ENCODE measurements at places on chromosomes 6 and 20.

- DNase-seq: no peak
Measured at GRCh38 chr6:2061880-2062279, 183.5 kb downstream of the GMDS start.

DNA sequence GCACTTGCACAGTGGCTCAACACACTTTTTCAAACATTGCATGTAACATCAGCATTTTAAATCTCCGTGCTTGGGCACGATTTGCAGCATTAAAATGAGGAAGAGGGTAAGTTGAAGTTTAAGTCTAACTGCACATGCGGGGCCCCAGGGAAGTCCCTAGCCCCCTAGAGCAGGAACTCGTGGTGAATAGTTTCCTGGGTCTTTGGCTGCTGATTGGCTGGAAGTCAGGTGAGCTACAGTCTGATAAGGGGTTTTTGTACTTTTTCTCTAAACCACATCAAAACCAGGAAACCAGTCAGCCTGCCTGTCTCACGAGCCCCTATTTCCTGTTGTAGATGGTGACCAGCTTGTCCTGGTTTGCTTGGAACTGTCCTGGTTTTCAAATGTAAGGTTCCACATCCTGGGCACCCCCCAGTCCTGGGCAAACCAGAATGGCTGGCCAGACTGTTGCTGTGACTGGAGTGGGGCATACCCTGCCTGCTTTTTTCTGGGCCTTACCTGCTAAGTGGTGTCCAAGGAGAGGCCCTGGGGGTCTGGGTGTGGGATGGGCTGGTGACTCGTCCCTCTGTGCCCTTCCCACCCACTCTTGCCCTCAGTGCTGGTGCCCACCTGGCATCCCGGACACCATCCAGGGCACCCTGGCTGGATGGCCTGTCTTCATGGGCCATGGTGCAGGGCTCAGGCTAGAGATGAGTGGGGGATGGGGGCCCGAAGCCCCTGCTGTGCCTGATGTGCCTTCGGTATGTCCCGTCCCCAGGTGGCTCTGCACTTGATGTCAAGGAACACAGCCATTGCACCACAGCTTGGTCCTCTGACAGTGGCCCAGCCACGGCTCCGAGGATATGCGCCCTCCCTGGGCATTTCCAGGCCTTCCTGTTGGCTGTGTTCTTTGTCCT, 31.8 kb downstream of the SUN5 start:
- no peak for DNase-seq

DNA sequence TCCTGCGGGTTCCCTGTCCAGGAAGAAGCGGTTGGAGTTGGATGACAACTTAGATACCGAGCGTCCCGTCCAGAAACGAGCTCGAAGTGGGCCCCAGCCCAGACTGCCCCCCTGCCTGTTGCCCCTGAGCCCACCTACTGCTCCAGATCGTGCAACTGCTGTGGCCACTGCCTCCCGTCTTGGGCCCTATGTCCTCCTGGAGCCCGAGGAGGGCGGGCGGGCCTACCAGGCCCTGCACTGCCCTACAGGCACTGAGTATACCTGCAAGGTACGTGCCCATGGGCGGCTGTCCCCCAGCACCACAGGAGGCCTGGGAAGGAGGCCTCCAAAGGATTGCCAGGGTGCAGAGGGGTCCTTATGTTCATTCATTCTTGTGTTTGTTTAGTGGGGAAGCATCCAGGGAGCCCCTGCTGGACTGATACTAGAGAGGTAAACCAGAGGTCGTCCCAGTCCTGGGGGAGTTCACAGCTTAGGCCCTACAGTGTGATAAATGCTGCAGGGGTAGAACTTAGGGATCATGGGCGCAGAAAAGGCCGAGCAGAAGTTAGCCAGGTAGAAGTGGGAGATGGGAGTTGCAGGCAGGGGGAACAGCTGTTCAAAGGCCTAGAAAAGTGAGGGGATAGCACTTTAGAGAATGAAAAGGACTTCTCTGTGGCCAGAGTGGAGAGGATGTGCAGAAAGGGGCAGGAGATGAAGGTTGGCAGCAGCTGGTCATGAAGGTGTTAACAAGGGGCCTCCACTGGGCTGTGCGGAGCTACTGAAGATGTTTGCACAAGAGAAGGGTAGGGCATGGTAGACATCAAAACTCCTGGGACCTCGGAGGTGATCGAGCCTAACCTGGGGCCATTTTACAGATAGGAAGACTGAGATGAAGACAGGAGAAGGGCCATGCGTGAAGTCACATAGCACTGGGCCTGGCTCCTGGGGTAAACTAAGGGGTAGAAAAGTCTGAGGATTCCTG, 7.8 kb downstream of the TRIB3 start:
- no peak for DNase-seq

DNA sequence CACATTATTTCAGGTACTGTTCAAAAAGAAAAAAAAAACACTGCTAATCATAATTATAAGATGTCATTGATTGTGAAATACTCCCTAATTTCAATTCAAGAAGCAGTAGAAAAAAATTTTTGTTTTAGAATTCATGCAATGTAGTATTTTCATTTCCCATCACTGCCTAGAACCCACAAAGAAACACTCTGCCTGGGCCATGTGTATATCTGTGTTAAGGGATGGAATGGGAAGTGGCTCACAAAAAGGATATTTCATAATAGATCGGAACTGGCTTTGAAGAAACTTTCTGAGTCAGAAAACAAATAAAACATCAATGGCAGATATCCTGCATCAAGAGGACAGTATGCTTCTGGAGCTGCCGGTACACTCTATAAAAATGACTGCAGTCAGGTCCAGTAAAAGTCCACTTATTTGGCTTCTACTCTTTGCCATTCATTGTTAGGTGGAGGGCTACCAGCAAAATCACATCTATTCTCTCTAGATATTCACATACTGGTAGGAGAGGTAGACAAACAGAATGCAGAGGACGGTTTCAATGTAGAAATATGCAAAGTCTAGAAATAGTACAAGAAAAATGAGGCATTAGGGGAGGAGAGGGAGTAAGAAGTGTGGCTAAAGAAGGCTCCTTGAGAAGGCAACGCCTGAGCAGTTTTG, 135.0 kb upstream of the TNFAIP3 start:
- no peak for DNase-seq
